ENCODE measurements at places on chromosomes 2 and 18.

DNA sequence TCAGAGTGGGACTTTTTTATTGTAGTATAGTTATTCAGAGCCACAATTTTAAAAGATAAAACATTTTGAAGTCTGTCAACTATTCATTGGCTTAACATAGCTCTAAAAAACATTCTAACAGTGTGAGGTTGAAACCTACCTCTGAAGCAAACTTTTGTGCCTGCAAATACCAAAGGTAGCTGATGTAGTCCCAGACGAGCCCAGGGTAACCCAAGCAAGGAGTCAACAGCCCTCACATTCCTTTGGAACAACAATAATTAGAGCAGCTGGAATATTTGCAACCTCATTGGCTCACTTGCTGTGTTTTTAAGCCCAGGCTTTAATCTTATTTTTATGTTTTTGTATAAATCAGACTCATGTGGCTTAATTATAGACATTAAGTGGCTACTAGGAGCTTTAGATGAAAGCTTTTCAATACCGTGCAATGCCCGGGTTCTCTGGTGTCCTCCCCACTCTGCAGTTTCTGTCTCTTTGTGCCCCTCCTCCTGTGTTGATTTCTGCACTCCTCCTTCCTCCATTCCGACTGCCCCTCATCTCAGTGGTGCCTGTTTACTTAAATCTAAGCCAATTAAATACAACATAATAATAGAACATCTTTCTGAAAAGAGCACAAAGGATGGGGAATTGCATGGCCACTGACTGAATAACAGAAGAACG lies 157.9 kb upstream of the UNC80 start:
- no peak for DNase-seq

- no peak for DNase-seq
These were observed 30.4 kb downstream of the TMEM178A start for GRCh38 chr2:39696101-39696553.

DNA sequence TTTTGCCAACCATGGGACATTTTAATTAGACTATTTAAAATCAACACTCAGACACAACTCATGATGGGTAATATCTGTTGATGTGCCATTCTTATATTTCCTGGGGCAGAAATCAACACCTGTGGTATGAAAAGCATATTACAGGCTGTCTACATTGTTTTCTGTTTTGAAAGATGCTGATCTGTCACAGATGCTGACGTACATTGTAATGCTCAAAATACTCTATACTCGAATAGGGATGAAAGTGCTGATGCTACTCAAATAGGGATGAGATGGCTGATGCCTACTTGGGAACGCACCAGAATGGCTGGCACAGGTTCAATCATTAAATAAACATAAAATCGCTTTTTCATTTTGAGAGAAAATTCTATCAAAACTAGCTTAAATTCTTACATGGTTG lies 41.2 kb downstream of the TMEFF2 start:
- no peak for DNase-seq

DNA sequence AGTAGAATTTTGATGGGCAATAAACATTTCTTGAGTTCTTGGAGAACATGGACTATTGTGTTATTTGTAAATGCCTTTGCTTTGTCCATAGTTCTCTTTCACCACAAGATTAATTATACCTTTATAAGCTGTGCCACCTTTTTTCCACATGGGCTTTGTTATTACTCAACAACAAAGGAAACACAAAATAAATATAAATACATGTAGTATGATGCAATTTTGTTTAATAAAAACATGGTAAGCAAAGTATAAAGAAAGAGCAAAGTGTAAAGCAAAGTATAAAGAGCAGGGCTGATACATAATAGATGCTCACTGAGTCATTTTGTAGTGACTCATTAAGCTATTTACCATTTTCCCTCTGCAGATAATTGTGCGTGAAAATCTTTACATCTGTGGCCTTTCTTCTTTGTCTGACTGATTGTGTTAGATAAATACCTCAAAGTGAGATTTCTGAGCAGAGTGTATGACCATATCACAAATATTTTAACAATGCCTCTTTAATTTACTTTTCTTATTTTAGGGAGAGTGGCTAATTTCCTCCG lies 80.9 kb downstream of the CERS6 start:
- DNase-seq, result no peak

DNA sequence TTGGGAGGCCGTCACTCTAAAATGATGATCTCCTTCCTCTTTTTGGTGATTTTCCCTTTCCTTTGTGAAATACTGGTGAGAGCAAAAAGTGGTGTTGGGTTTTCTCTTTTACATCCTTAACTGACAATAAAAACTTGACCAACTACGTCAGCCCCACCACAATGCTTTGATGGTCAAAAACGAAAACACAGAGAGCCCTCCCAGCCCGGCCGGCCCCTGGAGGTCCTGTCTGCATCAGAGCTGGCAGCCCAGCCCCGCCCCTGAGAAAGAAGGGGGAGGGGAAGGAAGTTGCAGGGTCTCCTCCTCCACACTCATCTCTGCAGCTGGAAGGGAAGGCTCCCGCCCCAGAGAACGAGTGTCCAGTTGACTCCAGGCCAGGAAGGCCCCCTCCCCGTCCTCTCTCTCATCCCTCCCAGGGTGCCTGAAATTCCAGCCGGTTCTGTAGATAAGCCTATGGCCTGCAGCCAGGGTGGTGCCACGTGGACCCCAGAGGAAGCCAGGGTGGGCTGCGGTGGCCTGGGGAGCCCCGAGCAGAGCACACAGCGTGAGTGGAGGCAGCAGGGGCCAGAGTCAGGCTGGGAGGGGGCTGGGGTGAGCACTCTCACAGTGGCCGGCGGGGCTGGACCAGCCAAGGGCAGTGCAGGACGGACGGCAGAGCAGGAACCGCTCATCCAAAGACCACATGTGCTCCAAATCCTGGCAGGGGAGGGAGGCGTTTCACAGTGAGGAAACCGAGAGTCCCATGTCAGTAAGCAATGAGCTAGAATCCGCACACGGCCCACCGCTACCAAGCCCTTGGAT lies 19.8 kb downstream of the BIN1 start:
- no peak for DNase-seq

DNA sequence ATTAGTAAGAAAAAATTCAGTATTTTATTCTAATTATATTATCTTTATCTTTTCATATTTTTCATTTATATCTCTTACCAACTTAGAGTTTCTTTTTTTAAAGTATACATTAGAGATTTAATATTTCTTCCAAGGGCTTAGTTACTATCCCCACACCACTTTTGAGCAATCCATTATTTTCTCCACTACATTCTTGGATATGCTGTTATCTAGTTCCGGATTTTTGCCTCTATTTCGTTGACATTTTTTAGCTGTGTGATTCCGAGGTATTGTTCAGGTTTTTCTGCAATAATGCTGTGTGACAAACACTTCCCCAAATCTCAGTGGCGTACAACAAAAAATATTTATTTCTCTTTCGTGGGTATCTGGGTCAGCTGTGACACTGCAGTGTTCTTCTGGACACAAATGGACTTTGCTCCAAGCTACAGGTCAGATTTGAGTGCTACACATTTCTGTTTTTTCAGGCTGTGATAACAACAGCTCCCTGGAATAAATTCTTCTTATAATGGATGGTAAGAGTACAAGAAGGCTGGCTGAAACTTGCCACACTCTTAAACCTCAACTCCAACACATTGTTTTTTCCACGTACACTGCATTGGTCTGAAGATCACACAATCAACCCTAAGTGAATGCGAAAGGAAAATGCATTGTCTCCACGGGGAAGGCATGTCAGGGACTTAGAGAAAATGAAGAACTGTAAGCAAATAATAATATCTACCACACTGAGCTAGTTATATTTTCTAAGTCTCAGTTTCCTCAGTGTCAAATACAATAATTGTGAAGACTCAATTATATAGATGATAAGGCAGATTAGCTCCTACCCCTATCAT lies 50.9 kb upstream of the PSMD14 start:
- DNase-seq, result no peak

- no peak for DNase-seq
These were observed 1.3 kb downstream of the CERS6 start for GRCh38 chr2:168457190-168457895.

- DNase-seq, result no peak
These were observed 121.3 kb downstream of the GREB1L start for GRCh38 chr18:21363348-21363747.

DNA sequence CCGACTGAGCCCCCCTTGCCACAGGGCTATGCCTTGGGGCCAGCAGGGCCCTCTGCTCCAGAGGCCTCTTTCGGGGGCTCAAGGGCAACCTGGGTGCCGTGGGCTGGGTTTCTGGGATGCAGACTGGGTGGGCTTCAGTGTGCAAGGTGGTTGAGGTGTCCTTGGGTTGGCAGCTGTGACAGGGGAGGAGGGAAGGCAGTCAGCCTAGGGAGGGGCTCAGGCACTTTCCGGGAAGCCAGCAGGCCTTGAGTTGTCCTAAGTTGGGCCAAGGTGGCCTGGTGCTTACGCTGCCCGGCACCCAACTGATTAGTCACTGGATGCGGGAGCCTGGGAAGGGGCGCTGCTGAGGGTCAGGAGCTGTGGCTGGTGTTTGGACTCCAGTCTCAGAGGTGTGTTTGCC lies 199.5 kb downstream of the TWIST2 start:
- peak; percentile 28 for DNase-seq

- no peak for DNase-seq
These were observed 156.6 kb downstream of the HAUS1 start for GRCh38 chr18:46260879-46261143.

DNA sequence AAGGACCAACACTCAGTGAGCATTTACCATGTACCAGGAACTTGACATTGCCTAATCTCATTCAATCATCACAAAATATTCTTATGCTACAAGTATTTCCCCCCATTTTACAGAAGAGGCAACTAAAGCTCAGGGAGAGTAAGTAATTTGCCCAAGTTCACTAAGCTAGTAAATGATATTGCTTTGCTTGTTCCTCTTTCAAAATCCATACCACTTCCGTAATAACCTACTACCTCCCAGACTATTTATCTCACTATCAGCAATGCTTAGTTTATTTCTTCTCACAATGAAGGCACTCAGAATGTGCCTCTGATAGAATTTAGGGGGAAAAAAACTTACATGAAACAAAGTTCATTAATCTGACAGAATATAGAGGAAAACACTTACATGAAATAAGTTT lies 1070.9 kb upstream of the FANCL start:
- DNase-seq, result no peak

- DNase-seq, result no peak
These were observed 263.5 kb downstream of the FHOD3 start for GRCh38 chr18:36561046-36561445.

- DNase-seq, result no peak
These were observed 16.2 kb downstream of the KLF7 start for GRCh38 chr2:207149249-207150213.

- DNase-seq, result no peak
These were observed 440.4 kb downstream of the CCDC85A start for GRCh38 chr2:56624181-56624580.

GRCh38 chr18:8812631-8813030 lies 107.3 kb downstream of the MTCL1 start:
- DNase-seq, result no peak

DNA sequence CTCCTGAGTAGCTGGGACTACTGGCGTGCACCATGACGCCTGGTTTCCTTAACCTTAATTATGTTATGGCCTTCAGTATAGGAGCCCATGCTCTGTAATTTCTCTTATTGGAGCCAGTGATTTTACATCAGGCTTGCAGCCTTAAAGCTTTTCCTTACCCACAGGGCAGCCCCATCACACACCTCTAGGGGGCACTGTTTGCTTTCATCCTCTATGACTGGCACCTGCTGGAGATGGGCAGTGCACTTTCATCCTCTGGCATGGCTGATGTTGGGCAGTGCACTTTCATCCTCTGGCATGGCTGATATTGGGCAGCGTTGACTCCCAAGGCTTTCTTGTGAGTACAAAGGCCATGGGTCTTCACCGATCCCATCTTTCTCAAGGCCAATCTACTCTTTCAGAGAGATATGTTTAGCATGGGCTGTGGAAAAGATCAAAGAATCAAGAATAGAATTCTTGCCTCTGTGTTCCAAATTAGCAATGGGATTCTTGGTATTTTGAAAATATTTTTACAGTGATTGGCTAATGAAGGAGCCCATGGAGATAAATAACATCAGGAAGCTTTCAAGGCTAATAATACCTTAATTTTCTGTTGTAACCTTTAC lies 80.7 kb upstream of the MEX3C start:
- DNase-seq, result no peak

GRCh38 chr2:134461511-134461910 lies 207.6 kb downstream of the MGAT5 start:
- no peak for DNase-seq

- DNase-seq, result no peak
These were observed 223.2 kb downstream of the ALK start for GRCh38 chr2:29698216-29698615.

DNA sequence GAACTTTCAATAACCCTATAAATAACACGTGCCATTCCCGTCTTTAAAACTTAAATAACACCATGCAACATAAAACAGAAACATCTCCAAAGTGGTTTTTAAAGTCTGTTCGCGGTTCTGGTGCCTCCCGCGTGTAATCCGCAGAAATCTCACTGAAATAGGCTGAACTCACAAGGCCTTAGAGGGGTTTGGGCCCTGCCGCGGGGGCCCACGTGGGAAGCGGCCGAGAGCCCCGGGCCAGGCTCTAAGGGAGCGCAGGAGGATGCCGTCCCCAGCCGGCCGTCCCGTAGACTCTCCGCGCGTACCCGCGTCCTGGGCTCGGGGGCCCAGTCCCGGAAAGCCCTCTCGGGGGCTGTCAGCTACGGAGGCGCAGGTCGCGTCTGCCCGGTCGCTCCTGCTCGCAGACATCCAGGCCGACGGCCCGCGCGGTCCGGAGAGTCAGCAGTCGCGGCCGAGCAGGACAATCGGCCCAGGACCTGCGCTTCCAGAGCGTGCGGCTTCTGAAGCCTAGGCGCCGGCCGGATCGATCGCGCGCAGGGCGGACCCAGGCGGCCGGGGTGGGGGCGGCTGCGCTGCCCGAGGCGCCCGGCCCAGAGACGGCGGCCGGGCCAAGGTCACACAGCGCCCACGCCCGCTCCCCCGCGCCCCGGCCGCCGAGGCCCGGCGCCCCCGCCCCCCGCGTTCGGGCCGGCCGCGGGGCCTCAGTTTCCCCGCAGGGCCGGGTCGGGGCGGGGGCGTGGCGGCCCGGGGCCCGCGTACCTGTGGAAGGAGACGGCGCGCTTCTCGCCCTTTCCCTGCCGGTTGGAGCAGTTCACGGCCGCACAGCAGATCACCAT lies 558 bp downstream of the THAP4 start:
- no peak for DNase-seq

- DNase-seq, result no peak
These were observed 77.5 kb downstream of the NCK2 start for GRCh38 chr2:105822186-105822585.

- peak; percentile 41 for DNase-seq
These were observed 759 bp downstream of the PPP4R3B start for GRCh38 chr2:55616551-55617174.

DNA sequence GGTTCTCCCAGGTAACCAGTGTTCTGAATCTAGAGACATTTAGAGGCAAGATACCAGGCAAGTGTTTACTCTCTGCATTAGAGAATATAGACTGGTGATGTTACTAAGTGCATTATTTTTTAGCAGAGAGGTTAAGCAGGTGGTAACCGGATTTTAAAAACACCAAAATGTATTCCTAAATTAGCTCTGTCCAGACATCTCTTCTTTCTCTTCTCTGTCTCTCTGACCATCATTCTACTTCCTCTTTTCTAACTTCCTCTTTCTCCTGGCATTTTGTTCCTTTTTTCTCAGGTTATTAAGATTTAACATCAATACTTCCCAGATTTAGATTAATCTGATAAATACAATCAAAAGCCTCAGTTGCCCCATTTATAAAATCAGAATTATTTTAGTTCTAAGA lies 31.7 kb upstream of the DYNC1I2 start:
- DNase-seq, result no peak

- no peak for DNase-seq
These were observed 79.8 kb upstream of the LPIN2 start for GRCh38 chr18:3092727-3093126.

GRCh38 chr2:12847694-12848575 lies 131.2 kb downstream of the TRIB2 start:
- no peak for DNase-seq

Measured in activated naive CD4-positive, alpha-beta T cell treated with anti-CD3 and anti-CD28 coated beads, Interleukin-2, amount 50 U/mL, for 72 hours (primary cell).